ENCODE measurements at places on chromosomes 1 and 21.

GRCh38 chr1:61472876-61473275, 252.1 kb downstream of the TM2D1 start:
- DNase-seq, result no peak

DNA sequence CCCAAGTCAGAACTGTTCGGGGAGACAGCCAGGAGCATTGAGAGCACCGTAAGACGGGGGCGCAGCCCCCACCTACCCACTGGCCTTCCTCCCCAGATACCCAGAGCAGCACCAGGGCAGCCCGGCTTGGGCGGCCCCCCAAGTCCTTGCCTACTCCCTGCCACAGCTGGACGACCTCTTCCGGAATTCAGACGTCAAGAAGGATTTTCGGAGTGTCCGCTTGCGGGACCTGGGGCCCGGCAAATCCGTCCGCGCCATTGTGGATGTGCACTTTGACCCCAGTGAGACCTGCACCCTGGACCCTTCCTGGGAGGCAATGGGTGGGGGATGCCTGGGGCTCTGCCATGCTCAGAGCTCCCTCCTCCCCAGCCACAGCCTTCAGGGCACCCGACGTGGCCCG, 26.7 kb downstream of the RNF223 start:
- no peak for DNase-seq

DNA sequence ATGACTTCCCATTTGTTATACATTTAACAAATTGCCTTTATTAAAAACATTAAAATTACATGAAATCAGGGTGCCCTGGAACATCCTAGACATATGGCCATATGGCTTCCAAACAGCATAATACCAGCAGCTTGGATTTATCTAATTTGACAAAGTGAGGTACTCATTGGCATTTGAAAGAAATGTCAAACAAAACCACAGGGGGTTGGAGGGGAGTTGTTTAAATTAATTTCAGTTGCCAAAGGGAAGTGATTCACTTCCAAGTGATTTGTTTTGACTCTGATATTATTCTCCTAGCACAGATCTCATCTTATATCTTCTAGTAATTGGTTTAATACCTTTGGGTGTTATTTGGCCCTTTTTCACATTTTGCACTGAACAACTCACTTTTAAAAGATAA, 24.5 kb upstream of the POU2F1 start:
- no peak for DNase-seq

DNA sequence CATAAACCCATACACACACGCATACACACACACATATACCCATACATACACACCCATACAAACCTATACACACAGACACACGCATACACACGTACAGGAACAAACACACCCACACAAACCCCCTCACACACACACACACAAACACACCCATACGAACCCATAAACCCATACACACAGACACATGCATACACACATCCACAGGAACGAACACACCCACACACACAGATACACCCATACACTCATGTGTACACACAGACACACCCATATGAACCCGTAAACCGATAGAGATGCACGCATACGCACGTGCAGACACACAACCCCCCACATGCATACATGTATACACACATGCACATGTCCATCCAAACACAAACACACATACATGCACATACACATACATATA, 9.5 kb downstream of the WNT9A start:
- no peak for DNase-seq

GRCh38 chr1:160046494-160047110, 14.8 kb upstream of the PIGM start:
- DNase-seq, result no peak

GRCh38 chr1:1430992-1431844, 4.3 kb upstream of the VWA1 start:
- DNase-seq, result no peak

DNA sequence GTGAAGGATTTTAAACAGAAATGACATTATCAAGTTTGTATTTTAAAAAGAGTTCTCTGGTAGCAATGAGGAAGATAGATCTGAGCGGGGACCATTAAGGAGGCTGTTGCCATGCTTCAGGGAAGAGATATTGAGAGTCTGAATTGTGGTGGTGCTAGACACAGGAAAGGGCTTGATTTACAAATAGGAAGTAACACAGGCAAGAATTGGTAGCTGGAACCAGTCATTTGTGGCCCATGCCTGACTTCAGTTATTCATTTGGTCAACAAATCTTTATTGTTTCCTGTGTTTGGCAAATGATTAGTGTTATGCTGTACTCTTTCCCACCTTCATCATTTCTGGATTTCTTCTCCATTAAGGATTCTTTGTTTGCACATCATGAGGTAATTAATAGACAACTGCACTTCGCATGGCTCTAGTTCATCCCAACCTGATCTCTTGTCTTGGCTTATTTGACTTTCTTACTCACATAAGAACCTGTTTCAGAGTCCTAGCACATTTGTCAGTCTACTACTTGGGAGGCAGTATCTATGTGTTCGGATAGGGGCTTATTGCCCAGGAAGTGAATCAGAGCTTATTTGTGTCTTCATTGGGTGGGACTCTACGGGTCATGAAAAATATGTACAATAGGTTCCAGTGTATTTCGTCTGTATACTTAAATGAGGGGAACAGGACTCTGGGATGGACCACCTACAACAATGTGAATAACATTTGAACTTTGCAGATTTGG, 32.3 kb downstream of the EEIG2 start:
- no peak for DNase-seq

DNA sequence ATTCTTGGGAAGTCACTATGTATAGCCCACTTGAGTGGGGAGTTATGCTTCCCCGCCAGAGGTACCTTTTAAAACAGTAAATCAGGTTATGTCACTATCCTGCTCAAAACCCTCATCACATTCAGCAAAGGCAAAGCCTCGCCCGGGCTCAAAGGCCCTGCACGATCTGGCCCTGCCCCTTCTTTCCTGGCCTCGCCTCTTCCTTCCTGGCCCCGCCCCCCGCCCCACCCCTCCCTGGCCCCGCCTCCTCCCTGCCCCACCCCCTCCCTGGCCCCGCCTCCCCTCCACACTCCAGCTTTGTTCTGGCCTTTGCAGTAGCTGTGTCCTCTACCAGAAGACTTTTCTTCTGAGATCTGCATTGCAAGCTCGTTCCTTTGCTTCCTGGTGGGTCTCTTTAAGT, 6.6 kb downstream of the LDLRAD2 start:
- no peak for DNase-seq

DNA sequence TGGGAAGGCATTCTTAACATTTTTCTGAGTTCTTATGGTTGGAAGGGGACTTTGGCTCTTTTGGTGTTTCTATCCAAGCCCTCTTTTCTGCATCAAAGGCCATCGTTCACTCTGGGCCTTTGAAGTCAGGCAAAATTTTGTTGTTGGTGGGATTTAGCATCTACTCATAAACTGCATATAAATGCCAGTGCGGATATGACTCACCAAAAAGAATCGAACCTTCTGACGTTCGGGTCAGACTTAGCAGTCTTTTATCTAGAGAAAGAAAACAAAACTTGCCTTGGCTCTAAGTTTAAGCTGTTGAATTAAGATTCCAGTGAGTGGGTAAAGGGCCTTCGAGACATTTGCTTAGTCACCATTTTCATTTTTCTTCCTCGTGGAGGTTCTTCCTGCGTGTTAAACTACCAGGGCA, 51.4 kb downstream of the EVA1C start:
- no peak for DNase-seq

GRCh38 chr1:155241069-155241679, 14.1 kb downstream of the ENTREP3 start:
- DNase-seq, result no peak

GRCh38 chr1:26363549-26364448, 8.8 kb downstream of the ZNF683 start:
- DNase-seq, result peak; percentile 74

DNA sequence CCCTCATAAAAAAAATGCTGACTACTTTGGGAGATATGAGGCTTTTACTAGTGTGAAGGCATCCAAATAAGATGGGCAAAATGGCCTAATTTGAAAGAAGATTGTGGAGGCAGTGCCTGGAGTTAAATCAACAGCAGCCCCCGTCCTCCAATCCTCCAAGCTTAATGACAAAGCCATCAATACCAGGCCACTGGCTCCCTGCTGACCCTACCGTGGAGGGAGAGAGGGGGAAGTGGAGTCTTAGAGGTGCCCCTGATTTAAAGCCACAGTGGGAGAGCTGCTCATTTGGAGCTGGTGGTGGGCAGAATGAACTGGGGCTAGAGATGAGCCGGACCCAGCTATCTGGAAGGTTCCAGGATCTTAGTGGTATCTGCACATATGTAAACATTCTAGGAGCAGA, 24.3 kb upstream of the KNCN start:
- no peak for DNase-seq

- DNase-seq, result no peak
Measured at GRCh38 chr1:159979257-159979656, 25.2 kb upstream of the SLAMF9 start.

- DNase-seq, result no peak
Measured at GRCh38 chr1:20590306-20590777, 1.4 kb downstream of the CDA start.

DNA sequence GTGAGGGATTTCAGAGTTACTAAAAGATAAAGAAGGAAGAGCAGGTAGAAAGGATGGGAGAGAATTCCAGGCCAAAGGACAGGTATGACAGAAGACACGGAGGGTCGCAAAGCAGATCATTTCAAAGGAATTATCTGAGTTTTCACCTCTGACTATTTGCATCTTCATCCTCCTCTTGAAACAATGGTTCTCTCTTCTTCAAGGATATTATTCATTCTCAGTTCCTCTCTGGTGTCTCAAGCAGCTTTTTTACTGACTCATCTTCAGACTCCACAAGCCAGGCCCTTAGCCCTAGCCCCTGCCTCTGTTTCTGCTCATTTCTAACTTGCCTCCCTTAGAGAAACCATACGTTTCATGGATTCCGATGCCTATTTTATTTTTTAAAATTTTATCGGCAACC, 15.0 kb downstream of the DDX59 start:
- DNase-seq, result no peak

DNA sequence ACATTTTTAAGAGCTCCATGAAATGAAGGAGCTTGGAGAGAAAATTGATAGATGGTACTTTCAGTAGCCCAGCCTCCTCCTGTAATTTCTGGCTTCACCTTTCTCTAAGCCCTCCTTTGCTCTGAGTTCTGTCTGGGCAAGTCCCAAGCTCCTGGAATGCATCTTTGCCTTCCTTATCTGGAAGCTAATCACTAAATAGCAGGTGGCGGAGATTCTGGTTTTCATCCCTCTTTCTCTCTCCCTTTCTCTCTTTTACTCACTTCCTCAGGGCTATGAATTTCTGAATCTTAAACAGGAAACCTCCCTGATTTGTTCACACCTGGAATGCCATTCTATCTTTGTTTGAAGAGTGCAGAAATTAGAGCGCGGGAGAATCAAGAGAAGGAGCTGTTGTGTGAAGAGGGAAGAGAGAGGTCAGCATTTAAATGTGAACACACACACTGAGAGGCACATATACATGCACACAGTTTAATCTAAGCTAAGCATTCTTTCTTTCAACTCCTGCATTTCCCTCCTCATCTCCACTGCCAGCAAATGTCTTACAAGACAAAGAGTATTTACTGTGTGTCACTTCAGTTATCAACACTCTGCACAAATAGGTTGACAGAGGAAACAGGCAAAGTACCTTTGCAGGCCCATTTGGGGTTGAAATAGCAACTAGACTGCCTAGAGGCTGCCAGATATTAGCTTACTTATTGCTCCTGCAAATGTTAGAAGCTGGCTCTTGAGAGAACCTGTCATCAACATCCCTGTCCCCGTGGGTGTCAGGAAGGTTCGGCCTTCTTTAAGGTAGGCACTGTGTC, 199.4 kb upstream of the CAMK1G start:
- no peak for DNase-seq

DNA sequence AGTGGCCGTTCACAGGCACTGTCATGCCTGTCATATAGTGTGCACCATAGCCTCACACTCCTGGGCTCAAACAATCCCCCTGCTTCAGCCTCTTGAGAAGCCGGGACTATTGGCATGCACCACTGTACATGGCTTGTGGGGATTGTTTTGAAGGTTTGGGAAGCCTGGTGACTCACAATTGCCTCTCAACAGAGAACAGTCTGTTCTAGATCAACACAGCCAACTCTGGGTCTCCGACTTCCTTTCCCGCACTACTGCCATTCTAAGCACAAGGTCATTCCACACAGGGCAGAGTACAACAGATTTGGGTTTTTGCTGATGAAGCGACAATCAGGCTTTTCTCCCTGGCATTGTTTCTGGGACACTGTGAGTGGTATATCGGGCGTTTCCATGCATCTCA, 15.5 kb upstream of the AHCTF1 start:
- no peak for DNase-seq

- no peak for DNase-seq
Measured at GRCh38 chr1:30816211-30817076, 58.9 kb upstream of the LAPTM5 start.

GRCh38 chr1:6317098-6317760, 56.3 kb upstream of the GPR153 start:
- DNase-seq, result no peak

DNA sequence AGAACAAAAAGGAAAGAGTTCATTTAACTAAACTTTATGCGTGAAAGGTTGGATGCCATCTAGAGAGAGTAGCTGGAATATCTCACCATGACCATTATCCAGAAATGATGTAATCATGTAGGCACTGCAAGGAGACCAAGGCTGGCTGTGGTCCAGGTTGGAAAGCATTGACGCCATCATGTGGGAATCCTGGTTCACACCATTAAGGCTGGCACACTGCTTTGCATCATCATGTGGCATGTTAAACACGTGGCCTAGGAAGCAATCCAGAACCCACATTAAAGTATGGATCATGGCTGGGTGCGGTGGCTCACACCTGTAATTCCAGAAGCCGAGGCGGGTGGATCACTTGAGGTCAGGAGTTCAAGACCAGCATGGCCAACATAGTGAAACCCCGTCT, 4.3 kb downstream of the ADAMTS1 start:
- DNase-seq, result no peak

GRCh38 chr1:24673341-24673740, 30.2 kb downstream of the SRRM1 start:
- no peak for DNase-seq

- no peak for DNase-seq
Measured at GRCh38 chr21:22363504-22363903, 1365.3 kb downstream of the NCAM2 start.

DNA sequence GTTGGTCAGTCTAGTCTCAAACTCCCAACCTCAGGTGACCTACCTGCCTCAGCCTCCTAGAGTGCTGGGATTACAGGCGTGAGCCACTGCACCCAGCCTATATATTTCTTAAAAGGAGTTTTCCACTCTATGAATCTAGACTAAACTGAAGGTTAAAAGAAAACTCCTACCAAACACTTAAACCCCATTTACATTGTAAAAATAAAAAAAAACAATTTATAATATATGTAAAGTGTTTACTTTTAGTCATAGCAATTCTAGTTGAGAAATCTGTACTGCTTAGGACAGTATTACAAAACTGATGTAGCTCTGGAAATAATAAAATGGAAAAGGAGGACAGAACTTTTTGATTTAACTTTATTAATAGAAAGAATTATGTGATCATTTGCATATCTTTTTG, 9.5 kb downstream of the ASB17 start:
- DNase-seq, result no peak

DNA sequence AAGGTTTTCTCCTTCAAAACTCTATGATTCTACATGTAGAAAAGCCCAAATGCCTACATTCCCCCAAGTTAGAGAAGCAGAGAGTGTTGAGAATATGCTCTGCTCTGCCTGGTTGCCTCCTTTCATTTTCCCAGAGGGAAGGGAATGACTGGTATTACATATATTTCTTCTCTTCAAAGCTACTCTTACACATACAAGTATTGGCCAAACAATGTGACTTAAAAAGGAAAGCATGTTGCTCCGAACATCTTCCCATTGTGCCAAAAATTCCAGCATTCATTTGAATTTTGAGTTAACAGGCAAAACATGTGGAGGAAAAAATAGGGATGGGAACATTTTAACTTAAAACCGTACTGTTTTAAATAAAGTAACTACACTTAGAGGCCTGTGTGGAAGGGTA, 125.2 kb downstream of the COQ8A start:
- no peak for DNase-seq

- DNase-seq, result no peak
Measured at GRCh38 chr1:222794656-222795474, 20.0 kb upstream of the DISP1 start.

Data from stimulated activated CD8-positive, alpha-beta memory T cell treated with anti-CD3 and anti-CD28 coated beads, Interleukin-4, amount 100 ng/mL, for 1 hour (primary cell).